Activated naive CD4-positive, alpha-beta T cell treated with Interleukin-2 at 50 U/mL for 16 hours (primary cell): ENCODE measurements at places on chromosomes 11 and 22.

- peak; percentile 82 for DNase-seq
These were observed 56.0 kb upstream of the BID start for GRCh38 chr22:17830043-17830961.

GRCh38 chr11:61826930-61827570 lies 1.1 kb upstream of the FADS2 start:
- no peak for DNase-seq

- DNase-seq: no peak
These were observed 224.6 kb upstream of the ISX start for GRCh38 chr22:34841331-34841771.

DNA sequence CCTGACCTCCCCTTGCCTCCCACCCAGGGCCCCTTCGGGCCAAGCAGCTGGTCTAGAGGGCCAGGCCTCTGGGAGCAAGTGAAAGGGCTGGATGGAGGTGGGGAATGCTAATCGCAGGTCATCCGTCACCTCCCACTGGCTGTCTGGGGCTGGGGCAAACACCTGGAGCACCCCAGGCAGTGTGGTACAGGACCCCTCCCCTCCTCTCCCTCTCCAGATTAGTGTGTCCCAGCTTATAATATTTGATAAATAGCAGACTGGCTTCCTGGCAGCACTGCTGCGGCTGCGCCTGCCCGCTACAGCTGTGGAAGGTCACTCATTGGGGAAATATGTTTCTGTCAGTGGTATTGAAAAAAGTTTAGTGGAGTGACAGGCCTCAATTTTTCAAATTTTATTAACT lies 90.7 kb upstream of the PHOX2A start:
- DNase-seq: no peak

DNA sequence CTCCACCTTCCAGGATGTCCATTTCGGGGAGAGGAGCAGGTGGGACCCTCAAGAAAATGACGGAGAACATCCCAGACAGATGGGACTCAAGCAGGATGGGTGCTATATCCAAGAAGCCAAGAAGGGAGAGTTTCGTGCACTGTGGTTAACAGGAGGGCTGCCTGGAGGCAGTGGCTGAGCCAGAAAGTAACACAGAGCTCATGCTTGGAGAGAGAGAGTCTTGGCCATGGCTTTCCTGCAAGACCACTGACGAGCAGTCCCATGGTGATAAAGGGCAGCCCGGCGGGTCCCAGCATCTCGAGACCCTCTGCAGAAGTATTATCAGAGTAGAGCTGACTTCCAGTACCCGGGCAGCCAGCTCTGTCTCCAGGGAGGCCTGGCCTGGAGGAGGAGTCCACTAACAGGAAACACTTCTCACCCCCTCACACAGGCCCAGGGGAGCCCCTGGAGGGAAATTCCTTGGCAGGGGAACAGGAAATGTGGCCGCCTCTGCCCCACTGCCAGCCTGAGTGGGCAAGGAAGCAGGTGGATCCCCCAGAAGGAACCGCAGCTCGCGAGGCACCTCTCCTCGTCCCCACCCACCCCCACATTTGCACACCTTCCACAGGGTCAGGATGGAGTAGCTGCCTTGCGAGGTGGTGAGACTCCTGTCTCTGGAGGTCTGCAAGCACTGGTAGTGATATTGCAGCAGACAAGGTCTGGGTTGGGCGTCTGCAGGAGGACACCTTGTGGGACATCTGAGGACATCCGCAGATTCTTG lies 32.2 kb downstream of the CYTH4 start:
- DNase-seq: peak; percentile 44

GRCh38 chr11:93648158-93648557 lies 13.3 kb upstream of the CEP295 start:
- DNase-seq: no peak

GRCh38 chr22:29328055-29328454 lies 12.6 kb upstream of the RASL10A start:
- no peak for DNase-seq

DNA sequence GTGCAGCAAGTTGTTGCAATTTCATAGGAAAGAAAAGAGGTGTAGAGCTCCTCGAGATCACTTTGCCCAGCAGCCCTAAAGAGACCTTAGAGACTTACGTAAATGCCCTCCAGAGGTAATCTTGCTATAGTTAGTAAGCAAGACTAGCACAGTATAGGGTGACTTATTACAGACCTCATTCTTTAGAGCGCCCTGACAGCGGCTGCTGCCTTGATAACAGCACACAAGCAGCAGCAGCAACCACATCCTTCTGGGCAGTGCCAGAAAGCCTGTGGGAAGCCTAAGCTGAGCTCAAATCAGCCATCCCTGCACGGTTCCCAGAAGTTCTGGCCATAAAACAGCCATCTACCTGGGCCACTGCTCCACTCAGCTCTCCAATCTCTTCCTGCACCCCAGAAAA lies 22.6 kb upstream of the OR56B1 start:
- no peak for DNase-seq

GRCh38 chr11:112132737-112133136 lies 31.2 kb downstream of the IL18 start:
- DNase-seq: no peak

- no peak for DNase-seq
These were observed 239.5 kb downstream of the NTM start for GRCh38 chr11:131609921-131610320.

DNA sequence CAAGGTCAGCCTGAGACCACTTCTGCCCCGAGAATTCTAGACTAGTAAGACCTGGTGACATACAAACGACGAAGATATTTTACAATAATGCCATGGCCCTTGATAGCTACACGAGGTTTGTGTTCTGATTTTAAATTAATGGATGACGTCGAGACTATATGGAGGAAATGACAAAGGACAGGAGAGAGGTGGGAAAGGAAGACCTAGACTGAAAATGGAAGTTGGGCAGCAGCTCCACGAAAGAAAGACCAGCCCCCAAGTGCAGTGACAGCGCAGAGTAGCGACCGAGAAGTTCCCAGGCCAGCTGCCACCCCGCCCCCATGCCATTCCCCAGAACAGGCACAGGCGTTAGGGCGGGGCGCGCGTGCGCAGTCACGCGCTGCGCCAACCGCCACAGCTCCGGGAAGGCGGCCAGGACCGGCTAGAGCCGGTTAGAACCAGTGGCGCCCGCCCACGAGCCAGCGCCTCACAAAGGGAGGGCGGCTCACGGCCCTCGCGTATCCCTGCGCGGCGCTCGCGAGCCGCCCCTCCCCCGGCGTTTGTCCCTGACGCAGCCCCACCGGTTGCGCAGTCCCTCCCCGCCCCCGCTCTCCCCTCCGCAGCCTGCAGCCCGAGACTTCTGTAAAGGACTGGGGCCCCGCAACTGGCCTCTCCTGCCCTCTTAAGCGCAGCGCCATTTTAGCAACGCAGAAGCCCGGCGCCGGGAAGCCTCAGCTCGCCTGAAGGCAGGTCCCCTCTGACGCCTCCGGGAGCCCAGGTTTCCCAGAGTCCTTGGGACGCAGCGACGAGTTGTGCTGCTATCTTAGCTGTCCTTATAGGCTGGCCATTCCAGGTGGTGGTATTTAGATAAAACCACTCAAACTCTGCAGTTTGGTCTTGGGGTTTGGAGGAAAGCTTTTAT lies 1.5 kb upstream of the MALAT1 start:
- peak; percentile 98 for DNase-seq

DNA sequence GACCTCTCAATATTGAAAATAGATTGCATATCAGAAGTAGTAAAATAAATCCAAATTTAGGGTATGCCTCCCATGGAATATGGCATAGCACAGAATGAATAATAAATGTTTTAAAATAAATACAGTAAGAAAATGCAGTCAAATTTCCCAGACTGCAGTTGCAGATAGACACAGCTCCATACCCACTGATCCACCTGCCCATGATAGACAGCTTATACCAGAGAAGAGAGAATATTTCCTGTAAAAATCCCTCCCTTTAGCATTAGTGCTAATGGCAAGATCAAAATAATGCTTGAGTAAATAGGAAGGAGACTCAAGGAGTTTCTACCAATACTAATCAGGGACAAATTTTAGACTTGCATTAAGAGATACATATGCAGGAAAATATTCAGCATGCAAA lies 45.0 kb upstream of the CALCB start:
- no peak for DNase-seq

- DNase-seq: no peak
These were observed 286.2 kb downstream of the GRM5 start for GRCh38 chr11:88779577-88779976.

DNA sequence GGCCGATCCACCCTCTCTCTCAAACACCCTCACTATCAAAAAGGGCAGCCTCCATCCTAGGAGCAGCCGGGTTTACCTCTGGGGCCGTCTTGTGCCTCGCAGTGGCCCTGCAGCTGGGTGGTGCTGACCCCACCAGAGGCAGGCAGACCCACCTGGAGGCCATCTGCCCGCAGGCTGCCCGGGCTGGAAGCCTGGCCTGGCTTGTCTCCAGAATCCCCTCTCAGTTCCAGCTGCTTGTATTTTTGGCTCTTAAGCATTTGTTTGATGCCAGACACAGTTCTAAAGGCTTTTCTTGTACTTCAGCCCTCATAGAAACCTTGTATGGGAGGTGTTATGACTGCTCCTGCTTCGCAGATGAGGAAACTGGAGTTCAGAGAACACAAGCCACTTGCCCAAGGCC lies 4.2 kb upstream of the NFAM1 start:
- no peak for DNase-seq

DNA sequence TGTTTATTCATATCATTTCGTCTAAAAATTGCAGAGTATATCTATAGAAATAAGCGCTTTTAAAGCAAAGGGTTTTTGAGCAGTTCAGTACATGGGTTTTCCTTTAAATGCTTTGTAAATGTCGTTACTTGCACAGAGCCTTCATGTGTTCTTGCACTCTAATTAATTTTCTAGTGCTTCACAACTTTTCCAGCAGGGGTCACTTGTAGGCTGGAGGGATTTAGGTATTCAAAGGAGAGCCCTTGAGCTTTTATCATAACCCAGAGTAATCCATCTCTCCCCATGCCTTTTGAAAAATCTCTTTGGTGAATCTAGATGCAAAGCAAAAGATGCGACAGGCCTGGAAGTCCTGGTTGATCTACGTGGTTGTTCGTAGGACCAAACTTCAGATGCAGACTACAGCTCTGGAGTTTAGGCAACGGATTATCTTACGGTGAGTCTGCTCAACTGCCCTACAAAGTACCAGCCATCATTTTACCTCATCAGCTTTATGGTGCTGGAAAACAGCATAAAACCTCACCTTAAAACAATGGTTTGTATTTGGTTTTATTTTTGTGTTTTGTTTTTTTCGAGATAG lies 60.4 kb downstream of the SFI1 start:
- DNase-seq: no peak

- DNase-seq: no peak
These were observed 83.7 kb upstream of the SEPTIN5 start for GRCh38 chr22:19630614-19631013.

GRCh38 chr11:12319461-12319951 lies 57.9 kb upstream of the PARVA start:
- DNase-seq: no peak

- no peak for DNase-seq
These were observed 29.5 kb upstream of the HIPK3 start for GRCh38 chr11:33227578-33228261.

- no peak for DNase-seq
These were observed 24.1 kb downstream of the KCNE3 start for GRCh38 chr11:74443071-74443864.

- DNase-seq: no peak
These were observed 35.8 kb upstream of the MYOD1 start for GRCh38 chr11:17683377-17684161.
